ENCODE measurements at places on chromosomes 1 and 21. TPM values are rescaled to one million over a fixed set of nuclear protein-coding genes. Genes with fewer than 3 reads are reported as not detected.

Gene KIRREL1
- polyA plus RNA-seq = 47.8 TPM

Gene SIKE1
- 29.8 TPM for polyA plus RNA-seq

Gene MKNK1
- polyA plus RNA-seq = 29.6 TPM

Gene PTPN7
- not detected for polyA plus RNA-seq

Gene MYCL
- 0.48 TPM for polyA plus RNA-seq

Gene CRYBG2
- 0.49 TPM for polyA plus RNA-seq

Gene EFCAB7
- polyA plus RNA-seq = 2.4 TPM

Gene TMEM82
- polyA plus RNA-seq = not detected

Gene SLC45A3
- 4.6 TPM for polyA plus RNA-seq

Gene OR2T33
- 0.07 TPM for polyA plus RNA-seq

Gene UAP1
- 44.1 TPM for polyA plus RNA-seq

Gene DIO1
- not detected for polyA plus RNA-seq

Measured in SK-N-SH (cell line).